ENCODE measurements at places on chromosomes 7 and 10. TPM values are rescaled to one million over a fixed set of nuclear protein-coding genes. Genes with fewer than 3 reads are reported as not detected.
A peak's percentile ranks its signal among the peaks of the same experiment; 100 is the strongest.

ZNF438 gene
- 7.8 TPM for polyA plus RNA-seq

GRCh38 chr10:85665681-85666080, 700.9 kb downstream of the GRID1 start:
- DNase-seq: no peak

DNA sequence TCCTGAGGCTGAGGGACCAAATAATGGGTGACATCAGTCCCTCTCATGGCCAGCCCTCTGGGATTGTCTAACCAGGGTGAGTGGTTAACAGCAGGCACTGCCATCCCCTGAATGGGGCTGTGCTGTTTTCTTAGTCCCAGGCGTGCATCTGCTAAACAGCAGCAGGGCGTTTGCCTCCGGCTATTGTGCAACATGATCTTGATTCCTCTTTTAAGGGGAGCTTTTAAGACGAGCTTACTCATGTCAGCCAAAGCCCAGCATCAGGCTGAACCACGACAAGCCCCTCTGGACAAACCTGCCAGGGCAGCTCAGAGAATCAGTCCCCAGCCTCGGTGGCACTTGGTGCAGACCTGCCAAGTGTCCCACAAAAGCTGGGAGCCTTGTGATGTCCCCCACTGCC, 16.2 kb upstream of the IGFBP3 start:
- DNase-seq: no peak

GRCh38 chr7:77415476-77415822, 700 bp downstream of the GSAP start:
- DNase-seq: peak; percentile 15

DNA sequence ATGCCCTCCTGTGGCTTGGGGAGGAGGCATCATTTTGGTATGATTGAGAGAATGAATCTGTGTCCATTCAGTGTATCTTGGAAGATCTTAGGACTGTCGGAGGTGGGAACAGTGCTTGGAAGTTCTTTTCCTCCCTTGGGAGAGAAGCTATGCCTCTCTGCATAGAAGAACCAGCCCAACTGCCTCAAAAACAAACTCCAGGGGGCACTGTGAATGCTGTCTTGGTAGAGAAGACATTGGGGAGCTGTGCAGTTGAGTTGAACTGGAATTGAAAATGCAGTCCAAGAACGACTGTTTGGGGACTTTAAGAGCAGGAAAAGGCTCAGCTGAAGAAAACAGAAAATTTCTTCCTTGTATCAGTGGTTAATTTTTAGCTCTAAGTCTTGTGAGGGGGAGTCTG, 4.9 kb upstream of the GJD4 start:
- DNase-seq: no peak

DNA sequence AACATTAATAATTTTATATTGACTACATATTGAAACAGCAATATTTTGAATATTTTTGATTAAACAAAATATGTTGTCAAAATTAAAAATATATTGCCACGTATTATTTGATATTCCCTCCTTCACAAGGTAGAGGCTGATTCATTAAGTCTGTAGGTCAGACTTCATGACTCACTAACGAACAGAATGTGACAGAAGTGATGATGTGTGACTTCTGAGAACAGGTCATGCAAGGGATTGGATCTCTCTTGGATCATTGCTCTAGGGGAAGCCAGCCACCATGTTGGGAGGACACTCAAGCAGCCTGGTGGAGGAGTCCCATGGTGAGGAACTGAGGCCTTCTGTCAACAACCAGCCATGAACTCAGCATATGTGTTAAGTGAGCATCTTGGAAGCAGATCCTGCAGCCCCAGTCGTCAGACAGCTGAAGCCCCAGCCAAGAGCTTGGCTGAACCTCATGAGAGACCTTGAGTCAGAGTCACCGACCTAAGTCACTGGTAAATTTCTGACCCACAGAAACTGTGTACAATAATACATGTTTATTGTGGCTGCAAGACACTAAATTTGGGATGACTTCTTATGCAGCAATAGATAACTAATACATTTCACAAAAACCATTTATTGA, 66.6 kb downstream of the HTR5A start:
- no peak for DNase-seq

DNA sequence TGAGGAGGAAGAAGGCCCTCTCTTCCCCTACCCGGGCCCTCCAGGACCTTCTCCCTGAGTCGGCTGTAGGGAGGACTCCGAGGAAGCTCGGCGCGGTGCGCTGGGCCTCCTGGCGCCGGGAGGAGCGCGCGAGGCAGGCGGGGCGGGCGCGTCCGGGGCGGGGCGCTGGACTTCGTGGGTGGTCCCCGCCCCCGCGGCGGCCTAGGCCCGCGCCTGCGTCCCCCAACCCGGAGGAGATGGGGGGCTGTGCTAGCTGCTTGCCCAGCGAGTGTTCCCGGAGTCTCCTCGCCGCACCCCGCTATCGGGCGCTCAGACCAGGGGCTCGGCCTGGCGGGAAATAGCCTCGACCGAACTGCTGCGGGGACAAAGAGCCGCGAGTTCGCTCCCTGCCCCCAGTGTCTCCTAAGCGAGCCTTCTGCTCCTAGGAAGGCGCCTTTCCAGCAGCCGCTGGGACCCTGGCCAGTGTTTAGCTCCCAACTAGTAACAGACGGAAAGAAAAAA, 19.2 kb upstream of the SMO start:
- peak; percentile 68 for DNase-seq
